GM12891 (cell line): ENCODE measurements at places on chromosomes 11 and 22.

- no peak for DNase-seq
Measured at GRCh38 chr11:93662175-93662570, 691 bp downstream of the CEP295 start.

GRCh38 chr11:62245271-62245753 lies 3.3 kb downstream of the SCGB1D2 start:
- DNase-seq, result no peak

- DNase-seq, result no peak
Measured at GRCh38 chr11:30485756-30486155, 100.4 kb downstream of the MPPED2 start.

DNA sequence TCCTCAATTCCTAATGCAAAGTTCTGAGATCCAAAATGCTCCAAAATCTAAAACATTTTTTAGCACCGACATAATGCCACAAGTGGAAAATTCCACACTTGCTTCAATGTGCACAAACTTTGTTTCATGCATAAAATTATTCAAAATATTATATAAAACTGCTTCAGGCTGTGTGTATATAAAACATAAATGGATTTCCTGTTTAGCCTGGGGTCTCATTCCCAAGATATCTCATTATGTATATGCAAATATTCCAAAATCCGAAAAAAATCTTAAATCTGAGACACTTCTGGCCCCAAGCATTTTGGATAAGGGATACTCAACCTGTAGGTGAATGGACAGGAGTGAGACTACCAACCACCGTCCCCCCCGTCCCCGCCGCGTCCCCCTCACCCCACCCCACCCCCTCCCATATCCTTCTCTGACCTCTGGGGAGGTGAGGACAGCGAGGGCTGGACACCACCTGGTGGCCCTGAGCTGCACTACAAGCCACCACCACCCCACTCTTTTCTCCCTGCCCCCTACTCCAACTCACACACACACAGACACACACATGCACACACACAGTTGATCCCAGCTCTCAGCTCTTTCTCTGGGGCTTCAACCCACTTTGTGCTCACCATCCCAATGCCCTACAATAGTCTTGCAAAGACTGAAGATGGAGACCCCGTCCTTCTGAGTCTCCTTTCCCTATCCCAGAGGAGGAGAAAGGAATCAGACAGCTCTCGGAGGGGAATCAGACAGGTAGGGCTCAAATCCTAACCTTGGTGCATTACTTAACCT lies 101.0 kb downstream of the PDE2A start:
- DNase-seq, result no peak

GRCh38 chr22:25496396-25497064 lies 67.9 kb upstream of the GRK3 start:
- DNase-seq, result no peak

DNA sequence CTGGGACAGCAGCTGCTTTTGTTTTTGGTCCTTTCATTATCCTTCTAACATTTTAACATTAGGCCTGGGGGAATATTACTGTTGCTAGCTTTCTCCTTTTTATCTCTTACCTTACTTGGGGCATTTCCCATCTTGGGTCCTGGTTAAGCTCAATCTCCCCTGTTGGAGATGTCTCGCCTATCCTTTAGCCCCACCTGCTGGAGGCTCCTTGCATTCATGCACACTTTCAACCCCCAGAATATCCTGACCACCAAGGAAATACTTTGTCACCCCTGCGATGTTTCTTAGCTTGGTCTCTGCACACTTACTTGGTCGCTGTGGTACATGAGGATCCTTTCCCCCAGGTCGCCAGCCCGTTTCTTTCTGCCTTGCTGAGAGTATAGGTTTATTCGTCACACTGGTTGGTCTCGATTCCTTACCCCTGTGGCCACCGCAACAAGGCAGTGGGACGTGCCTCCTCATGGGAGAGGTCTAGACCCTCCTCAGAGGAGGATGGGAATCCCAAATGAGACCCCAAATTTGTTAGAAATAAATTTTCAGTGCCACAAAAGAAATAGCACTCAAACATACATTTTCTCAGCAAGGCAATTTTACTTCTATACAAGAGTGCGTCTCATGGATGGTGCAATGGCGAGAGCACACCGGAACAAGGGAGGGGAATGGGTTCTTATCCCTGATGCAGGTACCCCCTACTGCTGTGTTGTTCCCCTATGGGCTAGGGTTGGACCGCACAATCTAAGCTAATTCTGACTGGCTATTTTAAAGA lies 5.4 kb upstream of the TXN2 start:
- no peak for DNase-seq

- no peak for DNase-seq
Measured at GRCh38 chr11:64932324-64932723, 3.4 kb downstream of the GPHA2 start.

- no peak for DNase-seq
Measured at GRCh38 chr11:57274904-57275498, 38.0 kb upstream of the APLNR start.

- DNase-seq, result no peak
Measured at GRCh38 chr11:61028135-61028729, 56.8 kb downstream of the CD6 start.

DNA sequence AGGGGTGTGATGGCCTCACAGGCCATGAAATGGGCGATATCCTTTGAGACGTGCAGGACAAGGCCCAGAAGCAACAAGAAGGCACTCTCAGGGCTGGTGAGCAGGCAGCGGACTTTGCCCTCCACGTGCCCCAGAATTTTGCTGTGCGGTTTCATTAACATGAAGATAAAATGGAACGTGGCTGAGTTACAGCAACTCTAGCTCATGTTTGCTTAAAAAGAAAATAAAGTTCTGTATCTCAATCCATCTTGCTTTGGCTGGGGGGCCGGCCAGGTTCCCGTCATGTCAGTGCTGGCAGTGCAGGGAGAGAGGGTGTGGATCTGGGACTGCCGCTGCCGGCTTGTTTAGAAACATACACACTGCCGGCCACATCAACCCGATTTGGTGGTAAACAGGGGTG lies 370.1 kb downstream of the OPCML start:
- DNase-seq, result no peak

- DNase-seq, result no peak
Measured at GRCh38 chr22:36922105-36922608, 8.7 kb downstream of the CSF2RB start.

- DNase-seq, result no peak
Measured at GRCh38 chr11:34189191-34189590, 83.8 kb downstream of the NAT10 start.

- no peak for DNase-seq
Measured at GRCh38 chr11:133081020-133081419, 451.3 kb downstream of the OPCML start.

DNA sequence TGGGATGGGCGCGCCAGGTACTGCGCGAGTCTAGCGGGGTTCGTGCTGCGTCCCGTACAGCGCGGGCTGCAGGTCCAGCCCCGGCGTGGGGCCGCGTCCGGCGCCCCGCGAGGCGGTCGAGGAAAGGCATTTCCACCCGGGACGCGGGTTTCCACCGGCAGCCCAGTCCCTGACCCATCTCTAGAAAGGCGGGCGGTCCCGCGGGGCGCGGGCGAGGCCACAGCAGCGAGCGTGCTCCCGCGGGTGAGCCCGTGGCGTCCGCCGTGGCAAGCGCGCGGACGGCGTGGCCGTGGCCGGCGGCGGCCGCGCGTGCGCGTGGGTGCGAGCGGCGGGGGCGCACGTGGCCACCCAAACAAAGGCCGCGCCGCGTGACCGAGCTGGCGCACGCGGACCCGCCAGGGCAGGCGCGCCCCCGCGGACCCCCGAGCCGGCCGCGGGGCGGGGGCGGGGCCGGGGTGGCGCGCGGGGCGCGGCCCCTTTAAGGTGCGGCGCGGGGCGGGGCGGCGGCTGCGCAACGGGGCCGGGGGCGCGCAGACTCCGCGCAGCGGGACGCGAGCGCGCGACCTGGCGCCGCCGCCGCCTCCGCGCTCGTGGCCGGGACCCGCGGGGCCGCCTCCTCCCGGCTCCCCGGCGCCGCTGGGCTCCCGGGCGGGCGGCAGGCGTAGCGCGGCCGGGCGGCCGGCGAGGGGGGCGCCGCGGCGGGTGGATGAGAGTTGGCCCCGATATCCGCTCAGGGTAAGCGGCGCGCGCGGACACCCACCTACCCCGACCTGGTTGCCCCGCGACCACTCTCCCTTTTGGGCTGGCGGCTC lies 39.3 kb upstream of the CELSR1 start:
- DNase-seq, result peak; percentile 90

DNA sequence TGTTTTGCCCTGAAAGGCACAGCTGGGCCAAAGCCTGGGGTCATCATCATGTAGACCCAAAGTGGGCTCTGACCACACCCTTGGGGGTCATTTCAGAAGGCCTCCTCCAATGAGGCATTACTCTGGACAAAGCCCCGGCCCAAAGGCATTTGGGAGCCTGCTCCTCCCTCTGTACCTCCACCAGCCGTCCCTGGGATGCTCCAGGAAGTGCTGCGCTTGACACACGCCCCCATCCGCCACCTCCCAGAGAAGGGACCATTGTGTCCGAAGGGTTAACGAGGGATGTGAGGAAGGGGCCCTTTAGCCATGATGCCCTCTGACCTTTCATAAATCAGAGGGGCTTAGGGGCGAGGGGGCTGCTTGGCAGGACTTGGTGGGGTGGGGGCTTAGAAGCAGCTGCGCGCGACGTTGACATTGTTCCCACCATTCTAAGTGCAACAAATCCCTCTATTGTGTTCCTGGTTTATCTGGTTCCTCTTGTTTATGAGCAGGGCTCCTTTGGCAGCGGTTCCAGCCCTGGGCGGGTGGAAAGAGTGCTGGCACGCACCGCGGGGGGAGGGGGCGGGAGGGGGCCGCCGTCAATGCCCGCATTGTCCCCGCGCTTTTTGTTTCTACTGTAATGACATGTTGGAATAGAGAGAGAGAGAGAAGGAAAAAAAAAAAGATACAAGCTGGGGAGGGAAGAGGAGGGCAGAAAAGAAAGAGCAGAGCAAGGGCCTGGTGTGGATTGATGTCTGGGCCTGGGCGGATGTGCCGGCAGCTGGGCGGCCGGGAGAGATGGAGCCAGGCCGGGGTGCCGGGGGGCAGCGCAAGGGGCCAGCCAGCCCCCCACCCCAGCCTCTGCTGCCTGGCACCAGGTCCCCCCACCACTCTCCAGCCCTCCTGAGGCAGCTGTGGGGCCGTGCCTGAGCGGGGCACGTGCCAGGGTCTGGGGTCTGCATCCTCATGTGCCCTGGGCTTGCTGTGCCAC lies 32.1 kb upstream of the SOX10 start:
- DNase-seq, result no peak

- no peak for DNase-seq
Measured at GRCh38 chr11:35590412-35590811, 27.8 kb upstream of the FJX1 start.

GRCh38 chr11:82682003-82682751 lies 51.5 kb downstream of the FAM181B start:
- DNase-seq, result no peak

GRCh38 chr11:61743486-61744095 lies 8.8 kb upstream of the MYRF start:
- no peak for DNase-seq

DNA sequence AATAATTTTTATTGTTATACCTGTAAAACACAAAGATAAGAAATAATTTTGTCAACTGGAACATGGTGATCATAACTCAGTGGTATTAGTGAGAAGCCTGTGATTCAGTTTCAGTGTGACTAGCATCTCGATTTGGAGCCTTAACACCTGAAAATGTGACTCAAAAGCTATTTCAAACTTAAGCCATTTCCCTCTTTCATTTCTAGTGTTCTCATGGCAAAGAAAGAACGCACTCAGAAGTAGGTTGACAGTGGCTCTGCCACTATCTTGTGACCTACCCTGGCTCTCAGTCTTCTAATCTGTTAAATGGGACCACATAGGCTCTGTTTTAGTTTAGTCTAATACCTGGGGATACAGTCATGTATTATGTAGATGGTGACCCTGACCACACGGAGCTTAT lies 62.7 kb downstream of the ISX start:
- no peak for DNase-seq

DNA sequence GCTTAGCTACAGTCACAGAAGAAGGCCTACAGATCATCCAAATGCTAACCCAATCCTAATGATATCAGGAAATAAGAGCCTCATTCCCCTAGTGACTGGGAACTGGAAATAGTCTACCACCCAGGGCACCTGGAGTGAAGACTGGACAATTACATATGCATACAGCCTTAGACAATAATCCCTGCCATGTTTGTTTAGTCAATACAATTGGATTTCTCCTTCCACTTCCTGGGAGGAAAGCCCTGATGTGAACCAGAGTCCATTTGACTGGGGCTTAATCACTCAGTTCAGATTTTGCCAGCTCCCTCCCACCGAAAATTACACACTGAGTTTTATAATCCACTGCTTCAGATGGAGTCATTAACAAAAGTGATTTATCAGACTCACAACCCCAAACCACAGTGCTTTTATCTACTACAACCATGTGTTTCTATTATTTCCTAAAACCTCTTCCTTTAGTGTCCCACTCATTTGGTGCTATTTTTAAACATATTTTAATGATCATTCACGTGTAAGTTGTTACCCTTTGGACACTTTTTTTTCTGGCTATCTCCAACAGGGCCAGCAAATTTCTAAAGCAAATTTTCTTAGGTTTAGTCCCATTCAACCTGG lies 29.9 kb downstream of the CWF19L2 start:
- no peak for DNase-seq

DNA sequence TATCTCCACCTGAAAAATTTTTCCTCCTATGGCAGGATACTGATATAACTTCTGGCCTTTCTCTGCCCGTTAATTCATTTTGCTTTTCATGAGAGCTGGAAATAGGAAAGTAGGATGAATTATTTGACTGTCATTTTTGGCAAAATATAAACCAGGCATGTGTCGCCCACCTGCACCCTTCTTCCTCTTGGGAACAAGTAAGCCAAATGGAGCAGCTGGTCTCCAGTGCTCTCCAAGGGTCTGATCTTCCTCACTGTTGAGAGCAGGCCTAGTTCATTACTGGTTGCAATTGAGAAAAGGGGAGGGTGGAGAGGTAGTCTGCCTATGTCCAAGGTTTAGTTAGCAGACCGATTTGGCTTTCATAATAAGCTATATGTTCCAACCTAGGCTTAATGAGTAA lies 582.2 kb downstream of the DLG2 start:
- no peak for DNase-seq

- DNase-seq, result no peak
Measured at GRCh38 chr11:99333621-99334020, 312.9 kb downstream of the CNTN5 start.

DNA sequence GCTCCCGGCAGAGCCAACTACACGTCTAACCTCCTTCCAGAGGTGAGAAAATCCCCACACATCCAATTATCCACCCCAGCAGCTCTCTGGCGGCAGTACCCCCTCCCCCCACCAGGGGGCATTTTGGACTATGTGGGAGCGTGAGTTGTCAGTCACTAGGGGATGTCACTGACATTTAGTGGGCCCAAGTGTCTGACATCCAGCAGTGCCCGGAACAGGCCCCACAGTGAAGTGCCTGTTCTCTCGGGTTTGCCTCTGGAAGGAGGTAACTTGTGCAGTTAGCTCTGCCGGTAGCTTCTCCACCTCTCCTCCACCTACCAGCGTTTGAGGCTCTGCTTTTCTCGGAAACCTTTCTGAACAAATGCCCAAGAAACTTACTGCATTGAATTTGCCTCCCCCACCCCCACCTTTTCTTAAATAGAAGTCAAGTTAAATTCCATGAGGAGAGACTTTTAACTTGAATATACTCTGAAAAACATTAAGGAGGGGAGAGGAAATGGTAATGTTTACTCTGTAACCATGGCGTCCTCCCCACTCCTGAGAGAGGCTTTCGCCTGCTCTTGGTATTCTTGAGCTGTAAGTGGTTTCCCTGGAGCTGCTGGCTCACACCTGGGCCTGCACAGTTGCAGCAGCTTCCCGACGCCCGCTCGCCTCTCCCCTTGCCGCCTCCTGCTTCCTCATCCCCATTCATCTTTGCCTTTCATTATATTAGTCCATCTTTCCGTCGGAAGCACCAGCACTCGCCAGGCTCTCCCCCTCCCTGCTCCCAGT lies 112.8 kb downstream of the WNT7B start:
- DNase-seq, result peak; percentile 74

- DNase-seq, result no peak
Measured at GRCh38 chr22:17380359-17381087, 11.3 kb downstream of the CECR2 start.
